ENCODE measurements at places on chromosomes 6 and 20. TPM values are rescaled to one million over a fixed set of nuclear protein-coding genes. Genes with fewer than 3 reads are reported as not detected.

The CLPSL2 gene
- not detected for total RNA-seq

The PLAGL2 gene
- total RNA-seq: 12.3 TPM

The RPP40 gene
- 12.9 TPM for total RNA-seq

The BFSP1 gene
- 1.4 TPM for total RNA-seq

The AIG1 gene
- 48.8 TPM for total RNA-seq

The TTK gene
- total RNA-seq: 38.8 TPM

The HS3ST5 gene
- not detected for total RNA-seq

The OPN5 gene
- not detected for total RNA-seq

The UFL1 gene
- total RNA-seq: 18.5 TPM

The KCNQ2 gene
- total RNA-seq: not detected

The HLA-G gene
- 2.5 TPM for total RNA-seq

The ULBP1 gene
- total RNA-seq: 6.4 TPM

The SMOC2 gene
- 0.32 TPM for total RNA-seq

The SULF2 gene
- total RNA-seq: 277 TPM

The SLC52A3 gene
- total RNA-seq: 2.1 TPM

The PRICKLE4 gene
- total RNA-seq: 0.42 TPM

The HLA-DQA2 gene
- total RNA-seq: not detected

Measured in foreskin keratinocyte (primary cell).